ENCODE measurements at places on chromosomes 1 and 21.

- no peak for DNase-seq
Observed at GRCh38 chr1:27350663-27351540, 9.1 kb downstream of the SYTL1 start.

DNA sequence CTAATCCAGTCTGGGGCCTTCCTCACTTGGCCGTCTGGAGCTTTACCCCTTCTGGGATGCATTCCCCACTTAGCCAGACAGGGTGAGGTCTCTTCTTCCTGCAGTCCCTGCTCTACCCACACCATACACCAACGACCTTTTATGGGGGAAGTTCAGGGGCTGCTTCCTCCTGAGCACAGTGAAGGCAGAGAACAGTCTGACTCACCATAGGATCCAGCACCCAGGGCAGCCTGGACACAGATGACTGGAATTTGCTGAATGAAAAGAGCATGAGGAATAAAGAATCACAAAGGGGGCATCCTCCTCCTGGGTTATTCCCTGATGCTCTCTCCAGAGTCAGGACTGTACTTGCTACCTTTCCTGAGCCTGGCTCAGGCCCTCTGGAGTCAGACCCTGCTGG lies 4.6 kb upstream of the FOXE3 start:
- no peak for DNase-seq

GRCh38 chr1:32900371-32900955 lies 726 bp downstream of the TMEM54 start:
- no peak for DNase-seq

DNA sequence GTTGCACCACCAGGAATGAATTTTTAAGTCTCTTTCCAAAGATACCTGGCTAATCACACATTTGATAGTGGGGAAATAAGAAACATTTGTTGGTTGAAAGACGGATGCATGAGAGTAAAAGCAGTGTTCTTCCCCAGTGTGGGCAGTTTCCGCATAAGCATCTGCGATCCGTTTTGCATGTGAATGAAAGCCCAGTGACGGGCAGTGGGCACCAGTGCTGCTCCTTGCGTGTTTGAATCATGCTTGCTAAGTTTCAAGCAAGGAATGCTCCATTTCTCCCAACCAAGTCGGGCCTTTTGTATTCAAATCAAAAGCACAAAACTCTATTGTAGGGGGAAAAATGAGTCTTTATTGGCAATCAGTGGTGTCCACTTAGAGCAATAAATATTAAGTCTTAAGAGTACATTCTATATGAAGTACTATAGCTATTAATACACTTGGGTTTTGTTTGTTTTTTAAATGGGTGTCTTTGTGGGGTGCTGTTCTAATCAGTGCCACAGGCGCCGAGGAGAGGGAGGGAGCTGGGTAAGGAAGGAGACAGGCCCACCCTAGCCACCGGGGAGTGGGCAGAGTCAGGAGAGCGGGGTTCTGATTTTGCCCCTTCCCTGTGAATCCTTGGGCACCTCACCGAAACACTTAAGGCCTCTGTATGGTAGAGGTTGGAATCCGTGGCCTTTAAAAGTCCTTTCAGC lies 750 bp upstream of the PTGFRN start:
- no peak for DNase-seq

GRCh38 chr1:247747616-247748015 lies 325 bp downstream of the OR14A2 start:
- no peak for DNase-seq

DNA sequence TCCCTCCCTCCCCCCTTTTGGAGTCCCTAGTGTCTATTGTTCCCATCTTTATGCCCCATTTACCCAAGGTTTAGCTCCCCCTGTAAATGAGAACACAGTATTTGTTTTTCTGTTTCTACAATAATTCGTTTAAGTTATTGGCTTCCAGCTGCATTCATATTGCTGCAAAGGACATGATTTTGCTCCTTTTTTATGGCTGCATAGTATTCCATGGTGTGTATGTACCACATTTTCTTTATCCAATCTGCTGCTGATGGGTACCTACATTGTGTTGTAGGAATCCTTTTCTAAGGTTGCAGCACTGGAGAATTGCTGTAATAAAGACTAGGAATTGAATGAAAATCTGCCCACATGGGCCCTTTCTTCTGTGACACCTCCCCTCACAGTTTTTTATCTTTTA lies 6.8 kb downstream of the SLC25A24 start:
- no peak for DNase-seq

DNA sequence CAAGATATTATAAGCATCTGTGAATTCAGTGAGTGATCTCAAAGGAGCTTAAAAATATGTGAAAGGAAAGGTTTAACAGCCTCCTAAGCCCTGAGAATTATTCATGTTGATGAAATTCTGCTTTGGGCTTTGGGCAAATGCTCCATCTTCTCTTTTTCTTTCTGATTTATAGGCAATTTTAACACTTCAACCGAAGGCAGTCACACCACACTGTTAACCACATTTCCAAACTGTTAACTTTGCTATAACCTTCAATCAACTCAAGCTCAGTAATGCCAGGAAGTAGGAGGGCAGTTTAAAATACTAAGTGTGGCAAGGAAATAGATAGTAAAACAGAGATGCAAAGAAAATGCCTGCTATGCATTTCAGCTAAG lies 54.4 kb upstream of the NEK7 start:
- DNase-seq, result no peak

DNA sequence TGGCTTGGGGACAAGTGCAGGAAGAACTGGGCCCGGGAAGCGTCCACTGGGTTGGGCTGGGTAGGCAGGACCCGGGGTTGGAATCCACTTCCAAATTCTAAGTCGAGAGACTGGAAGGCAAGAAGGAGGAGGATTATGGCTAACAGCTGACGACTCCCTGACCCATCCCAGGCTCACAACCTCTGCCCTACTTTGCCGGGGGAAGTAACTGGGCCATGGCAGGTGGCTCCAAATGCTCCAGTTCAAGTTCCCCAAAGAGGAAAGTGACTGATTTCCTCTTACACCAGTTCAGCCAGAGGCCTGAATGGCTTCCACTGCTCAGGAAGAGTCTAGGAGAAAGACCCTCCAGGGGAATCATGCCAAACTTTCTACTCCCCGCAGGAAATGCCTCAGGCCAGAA lies 11.4 kb downstream of the EMC1 start:
- no peak for DNase-seq

DNA sequence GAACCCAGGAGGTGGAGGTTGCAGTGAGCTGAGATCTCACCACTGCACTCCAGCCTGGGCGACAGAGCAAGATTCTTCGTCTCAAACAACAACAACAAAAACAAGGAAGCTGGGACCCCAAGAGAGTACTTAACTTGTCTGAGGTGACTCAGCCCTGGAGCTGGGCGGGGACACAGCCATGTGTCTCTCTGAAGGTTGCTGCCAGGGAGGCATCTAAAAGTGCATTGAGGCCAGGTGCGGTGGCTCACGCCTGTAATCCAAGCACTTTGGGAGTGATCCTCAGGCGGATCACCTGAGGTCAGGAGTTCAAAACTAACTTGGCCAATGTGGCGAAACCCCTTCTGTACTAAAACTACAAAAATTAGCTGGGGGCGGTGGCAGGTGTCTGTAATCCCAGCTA lies 7.7 kb downstream of the IFI6 start:
- no peak for DNase-seq

DNA sequence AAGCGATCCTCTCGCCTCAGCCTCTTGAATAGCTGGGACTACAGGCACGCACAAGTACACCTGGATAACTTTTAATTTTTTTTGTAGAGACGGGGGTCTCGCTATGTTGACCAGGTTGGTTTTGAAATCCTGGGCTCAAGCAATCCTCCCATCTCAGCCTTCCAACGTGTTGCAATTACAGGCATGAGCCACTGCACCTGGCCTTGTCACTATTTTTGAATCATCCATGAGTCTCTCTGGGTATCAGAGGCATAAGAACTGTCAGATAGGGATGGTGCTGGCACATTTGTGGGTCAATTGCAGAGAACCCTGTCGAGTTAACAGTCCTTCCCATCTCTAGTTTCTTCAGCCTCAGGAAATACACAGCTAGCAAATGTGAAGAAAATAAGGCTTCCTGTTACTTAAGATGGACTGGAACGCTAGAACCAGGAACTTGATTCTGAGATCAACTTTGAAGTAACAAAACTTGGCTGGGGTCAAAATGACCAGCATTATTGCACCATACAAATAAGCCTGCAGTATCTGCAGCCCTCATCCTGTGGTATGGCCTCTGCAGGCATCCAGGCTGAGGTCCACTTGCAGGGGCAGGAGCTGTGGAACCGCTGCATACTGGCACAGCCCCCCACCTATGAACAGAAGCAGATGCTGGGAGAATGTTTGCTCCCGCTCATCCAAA lies 124.3 kb upstream of the GADD45A start:
- no peak for DNase-seq

DNA sequence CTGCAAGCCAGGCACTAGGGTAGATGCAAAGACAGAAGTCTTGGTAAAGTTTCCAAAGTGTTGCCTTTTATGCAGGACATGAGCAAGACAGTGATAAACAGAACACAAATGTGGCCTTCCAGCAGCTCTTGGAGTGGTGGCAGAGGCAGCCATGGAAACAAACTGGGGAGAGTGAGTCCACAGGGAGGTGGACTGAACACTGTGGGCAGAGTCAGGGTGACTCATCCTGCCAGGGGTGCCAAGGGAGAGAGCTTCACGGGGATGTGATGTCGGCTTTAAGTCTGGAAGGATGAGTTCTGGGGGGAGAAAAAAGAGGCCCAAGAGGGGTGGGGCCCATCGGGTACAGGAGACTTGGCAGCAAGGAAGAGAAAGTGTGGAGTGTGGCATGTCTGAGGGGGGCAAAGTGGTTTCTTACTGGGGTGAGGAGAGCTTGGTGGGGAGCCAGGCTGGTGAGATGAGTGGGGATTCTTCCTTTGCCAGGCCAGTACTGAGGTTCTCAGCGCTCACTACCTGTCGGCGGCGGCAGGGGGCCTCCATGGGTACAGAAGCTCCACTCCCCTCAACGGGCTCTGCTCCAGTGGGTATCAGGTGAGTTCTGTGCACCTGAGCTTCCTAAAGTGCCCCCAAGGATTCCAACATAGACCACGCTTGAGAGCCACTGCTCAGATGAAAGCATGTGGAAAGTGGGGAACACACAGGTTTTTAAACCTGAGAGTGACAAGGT lies 41.8 kb downstream of the KIAA0040 start:
- DNase-seq, result no peak

DNA sequence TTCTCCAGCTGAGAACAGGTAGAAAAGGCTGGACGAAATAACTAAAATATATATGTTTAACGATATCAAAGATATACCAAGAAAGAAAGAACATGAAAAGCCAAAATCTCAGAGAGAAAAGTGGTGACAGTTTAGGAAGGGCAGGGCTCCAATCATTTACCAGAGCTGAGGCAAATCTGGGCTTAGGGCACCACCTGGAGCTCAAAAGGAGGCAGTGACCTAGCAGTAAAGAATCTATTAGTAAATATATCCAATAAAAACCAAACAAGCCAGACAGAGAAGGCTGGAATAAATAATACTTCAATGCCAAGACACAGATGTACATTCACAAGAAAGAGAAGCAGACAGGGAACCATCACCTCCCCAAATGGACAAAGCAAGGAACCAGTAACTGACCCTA lies 43.5 kb downstream of the CHIA start:
- DNase-seq, result no peak

GRCh38 chr1:37719572-37720195 lies 27.4 kb downstream of the CDCA8 start:
- no peak for DNase-seq

DNA sequence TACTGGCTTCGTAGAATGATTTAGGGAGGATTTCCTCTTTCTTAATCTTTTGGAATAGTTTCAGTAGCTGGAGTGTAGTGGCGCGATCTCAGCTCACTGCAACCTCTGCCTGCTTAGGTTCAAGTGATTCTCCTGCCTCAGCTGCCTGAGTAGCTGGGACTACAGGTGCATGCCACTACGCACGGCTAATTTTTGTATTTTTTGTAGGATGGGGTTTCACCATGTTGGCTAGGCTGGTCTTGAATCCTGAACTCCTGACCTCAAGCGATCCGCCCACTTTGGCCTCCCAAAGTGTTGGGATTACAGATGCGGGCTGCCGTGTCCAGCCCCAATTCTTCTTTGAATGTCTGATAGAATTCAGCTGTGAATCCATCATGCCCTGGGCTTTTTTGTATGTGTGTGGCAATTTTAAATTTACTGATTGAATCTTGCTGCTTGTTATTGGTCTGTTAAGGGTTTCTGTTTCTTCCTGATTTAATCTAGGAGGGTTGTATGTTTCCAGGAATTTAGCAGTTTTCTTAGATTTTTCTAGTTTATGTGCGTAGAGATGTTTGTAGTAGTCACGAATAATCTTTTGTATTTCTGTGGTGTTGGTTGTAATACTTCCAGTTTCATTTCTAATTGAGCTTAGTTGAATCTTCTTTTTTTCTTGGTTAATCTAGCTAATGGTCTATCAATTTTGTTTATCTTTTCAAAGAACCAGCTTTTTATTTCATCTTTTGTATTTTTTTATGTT lies 15.3 kb downstream of the MAN1C1 start:
- no peak for DNase-seq

DNA sequence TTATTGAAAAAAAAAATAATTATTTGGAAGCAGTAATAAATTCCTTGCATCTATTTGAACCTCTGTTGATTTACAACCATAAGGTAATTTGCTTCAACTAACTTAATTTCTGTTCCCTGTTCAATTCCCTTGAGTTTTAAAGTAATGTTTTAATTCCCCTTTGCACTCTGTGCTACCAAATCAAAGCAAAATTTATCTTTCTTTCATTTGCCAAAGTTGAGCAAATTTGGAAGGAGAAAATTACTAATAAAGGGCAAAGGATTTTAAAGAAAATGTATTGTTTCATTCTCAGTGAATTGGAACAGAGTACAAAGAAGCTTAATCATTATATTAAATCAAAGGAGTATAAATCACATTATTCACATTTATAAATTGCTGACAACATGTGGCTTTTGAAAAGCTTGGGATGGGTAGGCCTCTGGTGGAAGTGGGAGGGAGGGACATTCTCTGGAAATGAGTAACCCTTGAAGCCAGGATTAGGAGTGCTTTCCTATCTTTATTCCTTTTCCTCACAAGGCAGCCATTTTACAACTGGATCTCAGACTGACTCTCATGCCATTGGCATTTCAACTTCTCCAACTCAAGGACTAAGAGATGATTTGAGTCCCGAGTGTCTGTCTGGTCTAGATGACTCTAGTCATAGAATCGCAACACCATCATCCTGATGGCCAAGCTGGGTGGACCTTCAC lies 331.6 kb upstream of the DUSP10 start:
- no peak for DNase-seq

DNA sequence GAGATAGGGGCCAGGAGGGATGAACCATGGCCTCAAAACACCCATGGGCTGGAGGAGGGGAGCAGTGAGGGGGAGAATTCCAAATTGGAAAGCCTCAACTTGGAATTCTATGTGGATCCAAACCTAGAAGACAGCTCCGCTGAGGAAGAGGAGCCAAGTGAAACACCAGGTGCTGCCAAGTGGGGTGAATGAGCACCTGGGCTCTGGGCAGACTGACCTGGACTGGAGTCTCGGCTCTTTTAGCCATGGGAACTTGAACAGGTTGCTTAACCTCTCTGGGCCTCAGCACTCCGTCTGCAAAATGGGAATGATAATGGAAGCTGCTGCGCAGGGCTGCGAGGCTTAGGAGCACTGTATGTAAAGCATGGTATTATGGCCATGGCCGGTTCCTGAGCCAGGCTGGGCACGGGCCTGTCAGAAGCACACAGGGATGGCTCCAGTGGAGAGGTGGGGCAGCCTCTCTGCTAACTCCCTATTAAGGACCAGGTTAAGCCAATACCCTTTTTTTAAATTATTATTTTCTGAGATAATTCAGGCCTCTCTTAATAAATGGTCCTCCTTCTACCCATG lies 81.5 kb downstream of the SYT2 start:
- no peak for DNase-seq

- no peak for DNase-seq
Observed at GRCh38 chr1:200977071-200977754, 46.3 kb downstream of the KIF21B start.

- no peak for DNase-seq
Observed at GRCh38 chr1:23902321-23903278, 10.6 kb downstream of the CNR2 start.

Data from NCI-H2081 treated with DMSO at 0.1 percent for 48 hours (cell line).